ENCODE measurements at places on chromosomes 11 and 22.

DNA sequence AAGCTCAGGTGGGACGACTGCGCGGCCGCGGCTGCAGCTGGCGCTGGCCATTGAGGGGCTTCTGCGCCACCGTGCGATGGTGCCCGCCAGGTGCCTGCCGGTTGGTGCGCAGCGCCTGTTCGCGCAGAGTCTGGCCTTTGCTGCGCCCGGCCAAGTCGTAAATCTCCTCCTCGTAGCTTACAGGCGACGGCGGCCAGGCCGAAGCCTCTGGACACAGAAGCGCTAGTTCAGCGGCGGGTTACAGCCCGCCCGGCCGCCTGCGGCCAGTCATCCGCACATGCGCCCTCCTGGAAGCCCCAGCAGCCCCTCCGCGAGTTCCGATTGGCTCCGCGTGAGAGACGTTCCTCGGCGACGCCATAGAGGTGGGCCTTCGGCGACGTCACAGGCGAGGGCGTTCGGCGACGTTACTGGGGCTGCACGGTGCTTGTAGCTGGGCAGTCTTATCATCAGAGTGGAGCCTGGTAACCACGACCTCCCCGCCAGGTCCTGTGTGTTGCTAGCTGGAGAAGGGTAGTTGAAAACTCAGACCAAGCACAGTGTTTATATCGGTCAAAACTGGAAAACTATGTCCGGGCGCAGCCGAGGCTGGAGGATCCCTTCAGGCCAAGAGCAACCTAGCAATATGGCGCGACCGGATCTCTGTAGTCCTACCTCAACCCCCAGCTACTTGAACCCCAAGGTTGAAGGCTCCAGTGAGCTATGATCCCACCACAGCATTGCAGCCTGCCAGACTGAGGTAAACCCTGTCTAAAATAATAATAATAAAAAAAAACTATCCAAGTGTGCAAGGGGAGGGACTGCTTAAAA is 265.7 kb downstream of the OR4C45 start:
- peak; percentile 13 for DNase-seq

GRCh38 chr11:15967966-15968365 is 388.4 kb downstream of the SOX6 start:
- DNase-seq, result no peak

DNA sequence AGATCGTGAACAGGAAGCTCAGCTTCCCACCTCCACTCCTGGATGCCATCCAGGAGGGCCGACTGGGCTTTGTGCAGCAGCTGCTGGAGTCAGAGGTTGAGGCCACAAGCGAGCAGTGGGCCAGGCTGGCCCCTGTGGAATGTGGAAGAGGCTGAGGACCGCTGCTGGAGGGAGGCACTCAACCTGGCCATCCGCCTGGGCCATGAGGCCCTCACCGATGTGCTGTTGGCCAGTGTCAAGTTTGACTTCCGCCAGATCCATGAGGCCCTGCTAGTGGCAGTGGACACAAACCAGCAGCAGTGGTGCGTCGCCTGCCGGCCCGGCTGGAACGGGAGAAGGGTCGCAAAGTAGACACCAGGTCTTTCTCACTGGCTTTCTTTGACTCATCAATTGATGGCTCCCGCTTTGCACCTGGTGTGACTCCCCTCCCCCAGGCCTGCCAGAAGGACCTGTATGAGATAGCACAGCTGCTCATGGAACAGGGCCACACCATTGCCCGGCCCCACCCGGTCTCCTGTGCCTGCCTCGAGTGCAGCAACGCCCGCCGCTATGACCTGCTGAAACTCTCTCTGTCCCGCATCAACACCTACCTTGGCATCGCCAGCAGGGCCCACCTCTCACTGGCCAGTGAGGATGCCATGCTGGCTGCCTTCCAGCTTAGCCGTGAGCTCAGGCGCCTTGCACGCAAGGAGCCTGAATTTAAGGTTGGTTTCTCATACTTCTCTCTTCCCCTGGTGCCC is 24.9 kb downstream of the ART5 start:
- DNase-seq, result no peak

DNA sequence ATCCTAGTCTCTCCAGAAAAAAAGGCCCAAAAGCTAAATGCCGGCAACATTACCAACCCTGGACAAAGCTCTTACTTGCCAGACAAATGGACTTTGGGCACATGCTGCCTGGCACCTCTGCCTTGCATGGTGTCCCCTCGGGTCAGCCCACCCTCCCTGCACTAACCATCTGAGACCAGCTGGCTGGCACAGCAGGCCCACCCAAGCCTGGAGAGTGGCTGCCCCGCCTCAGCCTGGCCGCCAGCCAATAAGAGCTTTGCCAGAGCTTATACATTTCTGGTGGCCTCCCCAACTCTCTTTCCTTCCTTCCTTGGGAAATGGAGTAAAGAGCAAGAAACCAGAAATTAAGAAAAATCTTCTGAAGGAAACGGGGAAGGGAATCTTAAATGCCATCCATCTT is 24.5 kb downstream of the MCHR1 start:
- no peak for DNase-seq

- DNase-seq, result no peak
These were observed 23.0 kb downstream of the LIMK2 start for GRCh38 chr22:31235081-31235480.

DNA sequence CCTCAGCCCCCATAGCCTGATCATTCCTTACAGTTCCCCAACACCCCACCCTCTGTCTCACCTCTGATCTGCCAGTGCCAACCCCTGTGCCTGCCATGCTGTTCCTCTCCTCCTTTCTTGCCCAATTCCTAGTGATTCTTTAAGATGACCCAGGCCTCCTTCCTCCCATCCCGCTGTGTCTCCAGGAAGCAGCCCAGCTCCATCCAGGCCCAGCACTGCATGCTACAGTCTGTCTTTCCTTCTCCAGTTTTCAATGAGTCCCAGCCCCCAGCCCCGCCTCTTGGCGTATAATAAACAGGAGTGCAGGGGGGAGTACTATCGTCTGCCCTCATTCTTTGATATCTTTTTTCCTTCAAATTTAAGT is 12.3 kb downstream of the LTBP3 start:
- no peak for DNase-seq

GRCh38 chr11:128244871-128245270 is 342.5 kb downstream of the ETS1 start:
- no peak for DNase-seq

Data from NCI-H146 (cell line).